ENCODE measurements at places on chromosomes 16 and 17. TPM values are rescaled to one million over a fixed set of nuclear protein-coding genes. Genes with fewer than 3 reads are reported as not detected.

Gene CAVIN1
- 377 TPM for polyA plus RNA-seq

Gene CRYM
- 0.98 TPM for polyA plus RNA-seq

Gene OR4D1
- not detected for polyA plus RNA-seq

Gene SUPT6H
- polyA plus RNA-seq, result 63.8 TPM

GRCh38 chr16:59632276-59632855 lies 898.2 kb upstream of the GOT2 start:
- peak; percentile 48 for DNase-seq

GRCh38 chr17:41325126-41325525 lies 9.6 kb upstream of the KRTAP17-1 start:
- no peak for DNase-seq

- DNase-seq, result peak; percentile 69
Observed at GRCh38 chr16:15811481-15812400, 45.1 kb downstream of the MYH11 start.

DNA sequence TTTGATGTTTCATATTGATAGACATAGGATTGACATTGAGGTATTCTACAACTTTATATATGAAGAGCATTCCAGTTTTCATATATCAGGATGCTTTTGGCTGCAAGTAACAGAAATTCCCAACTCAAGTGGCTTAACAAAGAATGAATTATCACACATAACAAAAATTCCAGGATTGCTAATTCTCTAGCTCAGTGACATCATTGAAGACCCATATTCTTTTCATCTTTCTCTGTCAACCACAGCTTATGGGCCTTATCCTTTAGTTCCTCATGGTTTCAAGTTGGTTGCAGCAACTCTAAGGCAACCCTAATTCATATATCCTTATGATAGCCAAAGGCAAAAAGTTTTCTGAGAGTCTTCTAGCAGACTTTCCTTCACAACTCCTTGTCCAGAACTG lies 91.5 kb upstream of the HAS3 start:
- no peak for DNase-seq

DNA sequence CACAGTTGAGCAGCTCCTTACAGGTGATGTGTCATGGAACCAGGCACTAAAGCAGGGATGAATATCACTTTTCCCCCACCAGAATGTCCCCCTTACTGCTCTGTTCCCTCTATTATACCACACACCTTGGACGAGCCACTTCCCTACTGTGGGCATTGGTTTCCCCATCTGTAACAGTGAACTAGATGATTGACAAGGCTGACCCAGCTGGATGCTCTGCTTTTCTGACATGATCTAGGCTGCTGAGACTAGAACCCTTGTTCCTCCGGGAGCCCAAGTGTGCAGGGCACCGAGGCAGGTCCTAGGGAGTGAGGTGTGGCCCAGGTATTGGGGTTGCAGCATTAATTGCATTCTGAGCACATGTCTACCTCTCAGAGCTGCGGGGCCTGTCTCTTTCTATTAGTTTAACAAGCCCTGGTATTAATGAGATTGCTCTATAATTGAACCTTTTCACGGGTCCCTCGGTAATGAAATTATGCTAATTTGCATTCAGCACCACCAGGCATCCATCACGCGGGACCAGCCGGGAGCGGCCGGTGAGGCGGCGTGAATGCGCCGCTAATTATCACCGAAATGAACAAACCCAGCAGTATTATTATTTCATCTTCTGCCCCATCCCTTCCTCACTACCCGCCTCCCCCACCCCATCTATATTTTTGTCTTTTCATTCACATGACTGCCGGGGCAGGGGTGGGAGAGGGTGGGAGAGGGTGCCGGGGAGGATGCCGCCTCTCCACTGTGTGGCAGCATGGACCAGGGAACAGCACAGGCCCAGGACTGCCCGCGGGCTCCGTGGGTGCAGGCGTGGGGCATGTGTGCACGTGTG lies 121.1 kb downstream of the CYLD start:
- no peak for DNase-seq

DNA sequence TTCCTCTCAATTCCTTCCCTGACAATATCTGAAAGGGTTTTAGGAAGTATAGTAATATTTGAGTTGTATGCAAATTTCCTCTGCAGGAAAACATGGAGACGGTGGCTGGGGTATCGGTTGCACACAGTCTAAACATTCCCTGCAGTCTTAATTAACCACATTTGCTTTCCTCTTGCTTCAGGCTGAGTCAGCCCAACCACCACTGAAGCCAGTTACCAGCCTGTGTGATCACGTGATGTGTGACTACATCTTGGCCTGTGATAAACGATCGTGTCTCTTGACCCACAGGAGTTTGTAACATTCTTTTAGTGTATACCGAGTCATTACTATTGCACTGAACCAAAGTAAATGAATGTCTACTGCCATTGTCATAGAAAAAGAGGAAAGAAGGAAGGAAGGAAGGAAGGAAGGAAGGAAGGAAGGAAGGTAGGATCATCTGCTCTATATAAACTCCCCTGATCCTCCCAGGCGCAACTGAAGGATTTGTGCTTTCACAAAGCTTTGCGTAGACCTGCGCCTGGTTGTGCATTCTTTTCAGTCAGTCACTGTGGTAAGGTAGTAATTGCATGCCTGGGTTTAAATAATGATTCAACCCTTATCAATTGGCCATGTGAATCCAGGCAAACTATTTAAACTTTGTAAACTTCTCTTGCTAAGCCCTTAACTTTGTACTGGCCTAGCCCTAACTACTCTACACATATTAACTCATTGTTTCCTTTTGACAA lies 280.6 kb upstream of the SALL1 start:
- DNase-seq, result peak; percentile 30

GRCh38 chr17:82320140-82320840 lies 2.9 kb upstream of the CD7 start:
- DNase-seq, result no peak

DNA sequence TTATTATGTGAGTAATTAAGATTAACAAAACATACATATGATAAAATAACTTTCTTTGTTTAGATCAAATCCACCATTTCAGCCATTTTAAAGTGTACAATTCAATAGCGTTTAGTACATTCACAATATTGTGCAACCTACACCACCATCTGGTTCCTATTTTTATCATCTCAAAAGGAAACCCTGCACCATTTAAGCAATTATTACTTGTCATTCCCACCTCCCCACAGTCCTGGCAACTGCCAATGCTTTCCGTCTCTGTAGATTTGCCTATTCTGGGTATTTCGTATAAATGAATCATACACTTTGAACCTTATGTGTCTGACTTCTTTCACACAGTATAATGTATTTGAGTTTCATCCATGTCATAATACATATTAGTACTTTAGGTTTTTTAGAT lies 162.5 kb upstream of the CNTNAP4 start:
- DNase-seq, result no peak

DNA sequence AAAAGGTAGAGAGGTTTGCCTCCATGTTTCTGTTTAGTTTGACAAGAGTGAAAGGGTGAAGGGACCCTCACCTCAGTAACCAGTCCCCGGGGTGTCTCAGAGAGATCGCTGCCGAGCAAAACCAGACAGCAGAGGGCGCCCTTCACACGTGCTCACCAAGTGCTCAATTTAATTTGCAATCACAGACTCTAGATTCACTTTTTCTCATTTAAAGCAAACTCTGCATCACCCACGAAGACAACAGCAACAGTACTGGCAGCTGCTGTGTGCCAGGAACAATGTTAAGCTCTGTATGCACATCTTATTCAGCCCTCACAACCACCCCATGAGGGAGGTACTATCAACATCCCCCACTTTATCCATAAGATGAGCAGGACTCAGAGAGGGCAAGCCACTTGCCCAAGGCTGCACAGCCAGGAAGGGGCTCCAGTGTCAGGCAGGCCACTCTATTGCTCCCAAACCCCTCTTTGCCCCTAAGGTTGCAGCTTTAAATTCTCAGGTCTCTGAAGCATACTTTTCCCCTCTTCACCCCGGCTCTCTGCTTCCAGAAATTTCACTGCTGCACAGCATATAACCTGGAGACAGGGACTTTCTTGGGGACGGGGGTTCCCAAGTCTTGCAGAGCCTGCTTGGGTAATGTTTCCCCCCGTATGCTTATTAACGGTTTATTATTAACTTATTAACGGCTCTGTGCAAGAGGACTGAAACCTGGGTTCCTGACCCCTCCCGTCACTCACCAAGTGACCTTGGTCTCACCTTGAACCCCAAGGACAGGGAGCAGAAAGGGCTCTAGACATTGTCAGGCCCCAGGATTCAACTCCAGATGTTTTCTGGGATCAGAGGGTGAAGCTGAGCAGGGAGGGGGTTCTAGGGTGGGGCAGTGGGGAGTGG lies 70.9 kb downstream of the CNGB1 start:
- peak; percentile 74 for DNase-seq

- peak; percentile 92 for DNase-seq
Observed at GRCh38 chr17:63478814-63479494, 2.1 kb downstream of the ACE start.

DNA sequence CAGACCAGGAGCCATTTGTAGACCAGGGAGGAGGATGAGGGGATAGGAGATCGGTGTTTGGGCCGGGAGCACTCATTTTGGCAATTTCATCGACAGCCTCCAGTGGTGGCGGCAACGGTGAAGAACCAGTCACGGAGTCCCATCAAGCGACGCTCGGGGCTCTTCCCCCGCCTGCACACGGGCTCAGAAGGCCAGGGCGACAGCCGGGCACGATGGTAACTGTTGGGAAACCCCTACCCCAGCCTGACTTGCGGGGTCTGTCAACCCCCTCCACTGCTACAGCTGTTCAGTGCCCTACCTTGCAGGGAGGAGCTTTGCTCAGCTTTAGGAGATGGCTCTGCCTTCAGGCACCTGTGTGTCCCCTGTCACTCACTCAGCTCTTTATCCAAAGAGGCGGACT lies 43.0 kb downstream of the OR1D5 start:
- no peak for DNase-seq

GRCh38 chr16:61105544-61105943 lies 930.7 kb downstream of the CDH8 start:
- no peak for DNase-seq

GRCh38 chr16:53372992-53373871 lies 61.0 kb upstream of the RBL2 start:
- DNase-seq, result peak; percentile 9

Measured in A549 (cell line).